A172 (cell line): ENCODE measurements at places on chromosomes 1 and 21.

DNA sequence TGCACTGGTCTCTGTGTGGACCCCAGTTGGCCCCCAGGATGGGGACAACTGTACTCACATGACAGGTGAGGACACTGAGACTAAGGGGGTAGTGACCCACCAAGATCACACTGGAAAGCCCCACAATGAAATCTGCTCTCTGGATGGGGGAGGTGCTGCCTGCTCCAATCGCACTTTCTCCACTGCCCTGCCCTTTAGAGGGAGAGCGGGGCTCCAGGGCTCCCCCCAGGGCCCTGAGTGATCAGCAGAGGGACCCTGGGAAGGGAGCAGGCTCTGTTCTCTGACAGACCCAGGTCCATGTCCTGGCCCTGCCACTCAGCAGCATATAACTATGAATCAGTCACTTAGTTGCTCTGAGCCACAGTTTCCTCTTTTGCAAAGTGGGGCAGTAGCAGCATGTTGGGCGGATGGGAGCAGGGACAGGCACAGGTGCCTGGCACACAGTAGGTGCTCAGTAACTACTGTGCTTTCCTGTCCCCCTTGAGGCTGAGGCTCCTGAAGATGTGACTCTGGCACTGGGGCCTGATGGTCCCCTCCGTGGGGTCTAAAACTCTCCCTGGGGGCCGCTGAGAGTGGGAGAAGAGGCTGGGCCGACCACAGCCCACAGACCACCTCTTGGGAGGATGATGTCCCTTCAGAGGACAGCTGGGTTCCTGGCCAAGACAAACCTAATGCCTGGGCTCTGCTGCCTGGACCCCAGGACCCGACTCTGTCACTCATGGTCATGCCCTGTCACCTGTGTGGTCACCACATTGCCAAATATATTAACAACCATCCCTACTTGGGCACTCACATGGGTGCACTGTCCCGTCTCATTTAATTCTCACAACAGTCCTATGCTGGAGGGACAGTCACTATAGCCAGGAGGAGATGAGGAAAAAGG is 222.7 kb downstream of the PTPRU start:
- DNase-seq = no peak

DNA sequence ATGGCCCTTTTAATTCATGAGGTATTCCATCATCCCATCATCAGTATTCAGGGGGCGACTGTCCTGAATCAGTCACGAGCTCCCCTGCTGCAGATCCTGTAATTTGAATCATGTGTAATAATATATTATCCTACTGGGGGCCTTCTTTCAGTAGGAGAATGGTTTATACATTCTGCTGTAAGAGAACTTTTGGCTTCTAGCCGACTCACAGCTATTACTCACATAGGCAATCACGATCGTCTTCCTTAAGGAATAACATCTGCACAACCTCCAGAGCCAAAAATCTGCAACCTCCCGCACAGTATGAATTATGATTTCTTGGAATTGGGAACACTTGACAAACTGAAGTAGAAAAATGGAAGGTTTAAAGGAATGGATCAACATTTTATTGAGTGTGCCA is 343.0 kb downstream of the USP25 start:
- DNase-seq = peak; percentile 31

GRCh38 chr1:161962091-161962887 is 61.4 kb downstream of the OLFML2B start:
- DNase-seq = peak; percentile 91

GRCh38 chr1:24708938-24709337 is 36.3 kb upstream of the CLIC4 start:
- no peak for DNase-seq

DNA sequence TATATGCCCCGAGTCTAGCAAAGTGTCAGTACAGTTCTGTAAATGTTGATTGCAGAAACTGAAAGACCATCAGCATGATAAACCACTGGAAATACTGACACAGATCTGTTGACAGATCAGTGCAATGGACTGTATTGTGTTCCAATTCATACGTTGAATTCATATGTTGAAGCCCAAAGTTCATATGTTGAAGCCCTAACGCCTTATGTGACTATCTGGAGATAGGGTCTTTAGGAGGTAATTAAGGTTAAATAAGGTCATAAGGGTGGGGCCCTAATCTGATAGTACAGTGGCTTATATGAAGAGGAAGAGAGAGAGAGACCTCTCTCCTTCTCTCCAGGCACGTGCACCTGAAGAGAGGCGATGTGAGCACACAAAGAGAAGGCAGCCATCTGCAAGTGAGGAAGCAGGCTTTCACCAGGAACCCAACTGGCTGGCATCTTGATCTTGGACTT is 144.7 kb downstream of the MRPL39 start:
- DNase-seq = no peak

GRCh38 chr1:49240709-49241221 is 464.1 kb upstream of the BEND5 start:
- DNase-seq = no peak

- no peak for DNase-seq
Measured at GRCh38 chr1:232328486-232329102, 301.3 kb downstream of the SIPA1L2 start.

GRCh38 chr1:107047602-107048001 is 8.9 kb upstream of the PRMT6 start:
- no peak for DNase-seq

DNA sequence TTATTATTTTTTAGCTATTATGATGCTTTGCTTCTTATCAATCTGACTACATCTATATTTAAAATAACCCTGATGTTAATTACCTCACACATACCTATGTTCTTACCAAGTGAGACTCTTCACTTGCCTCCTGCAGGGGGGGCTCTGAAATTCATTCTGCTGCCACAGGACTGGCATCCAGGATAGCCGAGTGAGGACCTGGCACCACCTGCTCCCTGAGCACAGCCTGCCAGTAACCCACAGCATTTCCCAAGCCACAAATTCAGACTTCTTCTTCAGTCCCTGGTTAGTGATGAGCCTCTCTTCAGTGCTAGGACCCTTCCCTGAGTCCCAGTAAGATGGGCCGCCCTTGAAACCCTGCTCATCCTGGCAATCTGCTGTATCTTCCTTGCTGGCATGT is 296.5 kb upstream of the PLXNA2 start:
- DNase-seq = no peak

DNA sequence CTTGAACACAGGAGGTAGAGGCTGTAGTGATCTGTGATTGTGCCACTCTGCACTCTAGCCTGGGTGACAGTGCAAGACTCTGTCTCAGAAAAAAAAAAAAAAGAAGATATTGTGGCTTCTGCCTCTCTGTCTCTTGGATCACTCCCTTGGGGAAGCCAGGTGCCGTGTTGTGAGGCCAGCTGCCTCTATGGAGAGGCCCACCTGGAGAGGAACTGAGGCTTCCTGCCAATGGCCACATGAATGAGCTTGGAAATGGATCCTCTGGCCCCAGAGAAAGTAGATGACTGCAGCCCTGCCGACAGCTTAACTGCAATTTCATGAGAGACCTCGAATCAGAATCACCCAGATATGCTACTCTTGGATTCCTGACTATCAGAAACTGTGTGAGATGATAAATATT is 19.7 kb upstream of the AK2 start:
- DNase-seq = no peak

DNA sequence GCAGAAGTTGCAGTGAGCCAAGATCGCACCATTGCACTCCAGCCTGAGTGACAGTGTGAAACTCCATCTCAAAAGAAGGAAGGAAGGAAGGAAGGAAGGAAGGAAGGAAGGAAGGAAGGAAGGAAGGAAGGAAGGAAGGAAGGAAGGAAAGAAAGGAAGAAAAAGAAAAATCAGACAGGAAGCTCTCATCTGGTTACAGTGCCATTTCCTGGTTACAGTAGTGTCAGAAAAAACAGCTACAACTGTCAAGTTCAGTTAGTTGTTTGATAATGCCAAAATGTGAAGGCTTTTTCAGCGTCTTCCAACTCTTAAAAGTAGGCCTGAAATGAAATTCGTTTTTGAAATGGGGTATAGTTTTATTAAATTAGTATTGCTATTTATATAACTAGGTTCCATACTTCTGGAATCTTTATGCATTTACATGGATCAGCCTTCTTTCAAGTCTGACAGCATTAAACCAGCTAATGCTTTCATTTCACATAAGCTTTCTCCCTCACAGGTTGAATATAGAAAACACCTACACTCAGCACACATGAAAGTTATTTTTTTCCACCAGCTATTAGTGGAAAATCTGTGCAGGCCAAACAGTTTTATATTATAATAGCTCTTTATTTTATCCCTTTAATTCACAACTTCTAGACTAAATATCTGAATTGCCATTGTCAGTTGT is 21.2 kb downstream of the PTPN22 start:
- DNase-seq = no peak

DNA sequence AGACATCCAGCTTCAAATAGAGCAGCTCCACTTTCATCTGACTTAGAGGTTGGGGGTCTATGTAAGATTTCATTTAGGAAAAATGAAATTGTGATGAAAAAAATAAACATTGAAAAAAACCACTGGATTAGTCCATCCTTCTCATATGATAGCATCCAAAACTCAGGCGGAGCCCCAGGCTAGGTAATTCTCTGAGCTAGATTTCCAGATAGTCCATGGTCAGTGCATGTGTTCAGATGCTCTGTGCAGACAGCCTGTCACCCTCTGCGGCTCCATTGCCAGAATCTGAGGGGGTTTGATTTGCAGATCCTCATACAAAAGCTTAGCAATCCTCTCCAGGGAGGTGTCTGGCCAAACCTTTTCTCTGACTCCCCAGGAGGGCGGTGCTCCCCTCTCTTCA is 49.2 kb downstream of the C8B start:
- DNase-seq = no peak

DNA sequence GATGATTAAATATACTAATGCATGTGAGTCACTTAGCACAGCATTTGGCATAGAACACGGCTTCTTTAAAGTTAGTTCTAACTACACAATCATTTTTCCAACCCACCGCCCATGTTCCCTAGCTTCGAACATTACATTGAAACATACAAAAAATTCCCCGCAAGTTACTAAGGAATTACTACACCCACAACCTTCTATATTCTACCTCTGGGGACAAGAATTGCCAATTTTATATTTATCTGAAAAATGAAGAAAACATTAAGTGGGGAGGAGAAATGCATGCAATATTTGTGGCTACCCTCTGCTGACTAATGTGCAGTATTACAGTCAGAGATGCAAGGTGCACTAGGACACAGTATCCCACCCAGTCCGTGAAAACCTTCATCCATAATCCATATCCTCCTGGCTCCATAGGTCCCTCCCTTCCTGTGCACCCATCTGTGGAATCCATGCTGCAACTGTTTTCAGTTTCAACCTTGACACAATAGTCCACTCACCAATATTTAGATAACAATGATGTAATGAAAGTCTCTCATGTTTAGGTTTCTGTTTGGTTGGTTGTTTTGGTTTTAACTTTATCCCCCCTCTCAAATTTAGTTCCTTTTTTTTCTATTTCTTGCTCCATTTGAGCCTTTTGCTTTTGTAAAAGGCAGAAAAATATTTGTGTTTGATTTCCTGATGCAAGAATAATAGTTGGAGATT is 31.6 kb downstream of the RGS5 start:
- peak; percentile 65 for DNase-seq

- DNase-seq = no peak
Measured at GRCh38 chr1:110455151-110455550, 4.2 kb downstream of the PROK1 start.

- no peak for DNase-seq
Measured at GRCh38 chr1:19672237-19672636, 7.6 kb downstream of the HTR6 start.

- no peak for DNase-seq
Measured at GRCh38 chr1:92953491-92953890, 7.8 kb downstream of the DIPK1A start.

DNA sequence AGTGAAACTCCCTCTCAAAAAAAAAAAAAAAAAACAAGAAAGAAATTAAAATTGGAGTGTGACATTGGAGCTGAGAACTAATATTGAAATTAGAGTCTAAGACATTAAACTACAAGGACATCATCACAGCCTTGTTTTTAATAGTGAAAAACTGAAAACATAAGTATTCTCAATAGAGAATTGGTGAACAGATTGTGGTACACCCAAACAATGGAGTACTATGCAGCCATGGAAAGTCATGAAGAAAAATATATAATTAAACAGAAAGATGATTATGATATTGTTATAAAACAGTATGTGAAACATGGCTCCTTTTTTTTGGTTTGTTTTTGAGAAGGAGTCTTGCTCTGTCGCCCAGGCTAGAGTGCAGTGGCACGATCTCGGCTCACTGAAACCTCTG is 43.4 kb downstream of the NCMAP start:
- DNase-seq = no peak

DNA sequence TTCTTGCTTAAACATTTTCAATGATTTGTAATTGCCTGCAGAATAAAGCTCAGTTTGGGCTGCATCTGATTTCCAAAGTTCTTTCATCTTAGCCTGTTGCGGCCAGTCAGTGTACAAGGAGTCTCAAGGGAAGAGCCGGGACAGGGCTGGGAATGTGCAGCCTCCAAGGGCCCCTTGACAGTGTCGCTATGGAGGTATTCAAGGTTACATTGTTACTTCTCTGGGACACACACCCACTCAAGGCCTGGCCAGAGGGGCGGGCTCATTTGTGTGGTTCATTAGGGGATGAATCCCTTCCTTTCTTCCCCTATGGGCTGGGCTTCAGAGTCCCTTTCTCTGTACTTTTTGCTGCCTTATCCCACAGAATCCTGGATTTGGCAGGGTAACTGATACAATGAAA is 107.6 kb upstream of the CSF3R start:
- DNase-seq = no peak

DNA sequence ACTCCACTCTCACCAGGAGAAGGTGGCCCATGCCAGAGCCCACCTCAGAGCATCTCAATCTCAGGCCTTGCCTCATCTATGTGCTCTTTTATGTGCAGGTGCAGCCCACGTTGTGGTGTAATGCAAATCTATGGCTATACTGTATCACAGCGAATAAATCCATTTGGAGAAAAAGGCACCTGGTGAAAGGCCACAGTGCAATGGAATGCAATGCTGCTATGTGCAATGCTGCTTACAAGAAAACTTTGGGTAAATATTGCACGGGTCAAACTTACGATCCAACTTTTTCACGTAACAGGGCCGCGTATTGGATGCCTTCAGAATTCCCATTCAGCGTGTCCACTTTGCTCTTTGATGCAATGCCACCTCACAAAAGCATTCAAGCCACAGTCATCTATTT is 13.5 kb downstream of the ZBTB18 start:
- no peak for DNase-seq

GRCh38 chr1:222928212-222928611 is 113.4 kb downstream of the DISP1 start:
- DNase-seq = no peak
